Activated CD4-positive, CD25-positive, alpha-beta regulatory T cell treated with anti-CD3 and anti-CD28 coated beads, Interleukin-2, amount 50 U/mL, for 16 hours (primary cell): ENCODE measurements at places on chromosomes 16 and 17.

DNA sequence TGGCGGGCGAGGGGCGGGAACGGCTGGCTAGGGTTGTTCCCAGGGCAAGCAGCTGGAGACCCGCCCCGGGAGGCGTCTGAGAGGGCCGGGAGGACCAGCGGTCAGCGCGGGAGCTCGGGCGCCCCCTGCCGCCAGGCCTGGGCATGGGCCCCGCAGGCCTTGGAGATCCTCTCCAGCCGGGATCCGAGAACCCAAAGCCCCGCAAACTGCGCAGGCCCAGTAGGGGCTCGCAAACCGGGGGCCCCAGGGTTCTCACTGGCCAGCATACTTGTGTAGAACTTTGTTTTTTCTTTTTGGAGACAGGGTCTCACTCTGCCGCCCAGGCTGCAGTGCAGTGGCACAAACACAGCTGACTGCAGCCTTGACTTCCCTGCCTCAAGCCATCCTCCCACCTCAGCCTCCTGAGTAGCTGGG, 20.8 kb upstream of the ZNF423 start:
- DNase-seq, result no peak

DNA sequence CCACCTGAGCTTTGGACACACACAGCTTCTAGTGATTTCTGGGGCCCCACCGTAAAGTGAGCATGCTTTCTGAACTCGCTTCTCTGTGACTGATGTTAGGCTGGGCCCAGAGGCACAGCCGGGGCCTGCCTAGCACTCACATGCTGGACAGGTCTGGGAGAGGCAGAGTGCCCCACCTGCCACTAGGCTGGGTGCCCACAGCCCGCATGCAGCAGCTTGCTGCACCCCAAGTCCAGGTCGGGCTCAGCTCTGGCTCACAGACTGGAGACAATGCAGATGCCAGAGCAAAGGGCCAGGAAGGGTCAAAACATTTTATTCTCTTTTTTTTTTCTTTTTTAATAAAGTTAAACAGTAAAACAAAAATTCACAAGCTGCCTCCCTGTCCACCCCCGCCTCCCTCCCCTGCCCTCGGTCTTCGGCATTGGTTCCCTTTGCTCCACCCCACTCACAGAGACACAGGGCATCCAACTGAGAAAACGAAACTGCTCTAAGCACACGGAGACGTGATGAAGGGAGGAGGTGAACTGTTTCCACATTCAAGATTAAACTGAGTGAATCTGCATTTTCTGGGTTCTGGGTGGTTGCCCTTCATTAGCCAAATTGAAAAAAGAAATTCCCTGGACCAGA, 9.7 kb downstream of the CNP start:
- no peak for DNase-seq

DNA sequence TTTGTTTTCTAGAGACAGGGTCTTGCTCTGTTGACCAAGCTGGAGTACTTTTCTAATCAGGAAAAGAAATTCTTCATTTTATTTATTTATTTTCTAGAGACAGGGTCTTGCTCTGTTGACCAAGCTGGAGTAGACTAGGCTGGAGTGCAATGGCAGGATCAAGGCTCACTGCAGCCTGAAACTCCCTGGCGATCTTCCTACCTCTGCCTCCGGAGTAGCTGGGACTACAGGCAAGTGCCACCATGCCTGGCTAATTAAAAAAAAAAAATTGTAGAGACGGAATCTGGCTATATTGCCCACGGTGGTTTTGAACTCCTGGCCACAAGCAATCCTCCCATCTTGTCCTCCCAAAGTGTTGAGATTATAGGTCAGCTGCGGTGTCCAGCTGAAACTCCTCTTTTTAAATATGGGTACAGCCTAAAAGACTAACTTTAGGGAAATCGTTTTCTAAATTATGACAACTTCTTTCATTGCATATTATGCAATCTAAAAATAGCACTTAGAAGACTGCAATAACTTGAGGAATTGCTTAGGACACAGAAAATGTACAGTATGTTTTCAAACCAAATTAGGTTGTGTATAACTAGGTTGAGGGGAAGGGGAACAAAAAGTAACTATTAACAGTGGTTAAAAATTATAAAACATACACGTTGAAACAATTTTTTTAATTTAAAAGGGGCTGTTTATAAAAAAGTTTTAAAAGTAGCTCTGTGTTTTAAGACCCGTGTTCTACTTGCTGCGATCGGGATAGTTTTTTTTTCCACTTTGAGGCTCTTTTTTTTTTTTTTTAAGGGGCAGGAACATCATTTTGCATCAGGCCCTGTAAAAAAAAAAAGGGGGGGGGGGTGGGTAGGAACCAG, 4.7 kb downstream of the PRAC1 start:
- DNase-seq, result no peak

DNA sequence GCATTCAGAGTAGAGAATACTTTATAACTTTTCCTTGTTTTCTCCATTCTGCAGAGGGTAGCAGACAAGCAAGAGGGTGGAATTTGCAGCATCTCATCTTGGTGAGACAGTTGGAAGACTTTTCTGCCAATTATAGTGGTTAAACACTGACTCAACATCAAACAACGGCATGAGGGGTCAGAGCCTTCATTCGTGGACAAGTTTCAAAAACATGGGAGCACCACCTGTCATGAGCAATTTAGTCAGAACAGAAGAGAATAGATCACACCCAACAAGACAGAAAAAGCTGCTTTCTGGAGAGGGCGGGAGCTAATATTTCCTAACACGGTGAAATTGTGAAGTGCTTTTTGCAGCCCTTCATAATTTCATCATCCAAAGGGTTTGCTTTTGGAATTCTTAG, 17.9 kb upstream of the ZNF652 start:
- DNase-seq, result no peak

- DNase-seq, result no peak
Measured at GRCh38 chr16:82848013-82848412, 221.2 kb downstream of the CDH13 start.

DNA sequence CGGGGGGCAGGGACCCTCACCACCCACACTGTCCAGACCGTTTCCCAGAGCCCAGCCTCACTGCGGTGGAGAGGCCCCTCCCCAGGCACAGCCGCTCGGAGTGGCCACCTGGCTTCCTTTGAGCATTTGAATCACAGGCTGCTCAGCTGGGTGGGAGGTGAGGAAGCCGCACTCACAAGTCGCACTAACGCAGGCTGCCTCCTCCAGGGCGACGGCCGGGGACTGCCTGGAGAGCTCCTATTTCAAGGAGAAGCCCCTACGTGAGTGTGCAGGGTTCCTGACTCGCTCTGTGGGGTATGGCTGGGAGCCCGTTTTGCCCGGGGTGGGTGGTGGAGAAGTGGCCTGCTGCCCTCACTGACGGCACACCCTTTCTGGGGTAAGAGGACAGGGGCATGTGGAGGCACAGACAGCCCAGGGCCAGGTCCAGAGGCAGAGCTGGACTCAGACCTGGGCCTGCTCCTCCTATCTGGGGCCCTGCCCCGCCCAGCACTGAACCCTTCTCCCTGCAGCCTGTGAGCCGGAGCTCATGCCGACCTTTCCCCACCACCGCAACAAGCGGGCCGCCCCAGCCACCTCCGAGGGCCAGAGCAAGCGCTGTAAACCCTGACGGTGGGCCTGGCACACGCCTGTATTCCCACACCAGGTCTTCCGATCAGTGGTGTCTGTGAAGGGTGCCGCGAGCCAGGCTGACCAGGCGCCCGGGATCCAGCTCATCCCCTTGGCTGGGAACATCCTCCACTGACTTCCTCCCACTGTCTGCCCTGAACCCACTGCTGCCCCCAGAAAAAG, 6.2 kb downstream of the SPATA2L start:
- DNase-seq, result no peak

GRCh38 chr16:57128771-57129389, 36.5 kb downstream of the CPNE2 start:
- peak; percentile 20 for DNase-seq

- DNase-seq, result no peak
Measured at GRCh38 chr16:72380283-72380682, 208.3 kb upstream of the PMFBP1 start.

- DNase-seq, result no peak
Measured at GRCh38 chr16:17926461-17926860, 410.1 kb downstream of the NPIPA8 start.

DNA sequence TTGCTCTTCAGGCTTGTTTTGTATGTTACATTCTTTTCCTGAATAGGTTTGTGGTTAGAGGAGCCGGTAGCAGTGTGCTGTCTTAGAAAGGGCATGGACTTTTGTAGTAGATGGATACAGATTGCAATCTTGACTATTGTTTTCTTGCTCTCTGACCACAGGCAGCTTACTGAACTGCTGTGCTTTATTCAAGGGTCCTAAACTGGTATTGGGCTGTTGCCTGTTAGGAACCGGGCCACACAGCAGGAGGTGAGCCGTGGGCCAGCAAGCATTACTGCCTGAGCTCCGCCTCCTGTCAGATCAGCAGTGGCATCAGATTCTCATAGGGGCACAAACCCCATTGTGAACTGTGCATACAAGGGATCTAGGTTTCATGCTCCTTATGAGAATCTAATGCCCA, 373.9 kb downstream of the CPPED1 start:
- DNase-seq, result no peak
